Heart left ventricle (tissue), 16 donors: ENCODE measurements at places on chromosomes 3 and 15. TPM values are rescaled to one million over a fixed set of nuclear protein-coding genes. Genes with fewer than 3 reads are reported as not detected.

GRCh38 chr15:66628976-66629723, 63.4 kb upstream of the LCTL start:
- DNase-seq, result no peak

- DNase-seq, result no peak
Measured at GRCh38 chr15:66456211-66456610, 41.4 kb downstream of the SNAPC5 start.

GRCh38 chr3:157542711-157543500, 39.7 kb upstream of the VEPH1 start:
- DNase-seq, result peak; percentile 47

DNA sequence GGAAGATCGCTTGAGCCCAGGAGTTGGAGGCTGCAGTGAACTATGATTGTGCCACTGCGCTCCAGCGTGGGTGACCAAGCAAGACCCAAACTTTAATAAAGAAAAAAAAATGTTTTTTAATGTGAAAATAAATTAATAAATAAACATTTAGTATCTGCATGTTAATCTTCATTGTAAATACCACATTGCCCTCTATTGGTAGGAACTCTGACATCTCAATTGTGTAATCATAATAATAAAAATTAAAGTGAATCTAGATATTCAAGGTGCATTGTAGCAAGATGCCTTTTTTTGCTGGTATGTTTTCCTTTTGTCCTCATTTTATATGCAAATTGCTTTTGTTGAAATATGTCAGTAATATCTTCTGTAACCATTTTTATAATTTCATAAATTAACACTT, 95.0 kb upstream of the LIMD1 start:
- DNase-seq, result no peak

GRCh38 chr15:68106656-68107055, 52.5 kb downstream of the PIAS1 start:
- DNase-seq, result no peak

DNA sequence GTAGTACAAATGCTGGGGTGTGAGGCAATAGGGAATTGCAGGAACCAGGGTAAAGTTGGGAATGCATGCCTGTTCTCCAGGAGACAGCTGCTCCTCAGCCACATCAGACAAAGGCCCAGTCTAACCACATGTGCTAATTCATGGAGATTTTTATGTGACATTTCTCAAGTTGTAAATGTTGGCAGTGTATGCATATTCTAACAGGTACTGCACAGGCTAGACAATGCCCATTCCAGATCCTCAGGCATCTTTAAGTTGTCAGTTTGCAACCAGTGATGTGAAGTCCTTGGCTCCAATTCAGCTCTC, 84.9 kb downstream of the EEFSEC start:
- no peak for DNase-seq

DNA sequence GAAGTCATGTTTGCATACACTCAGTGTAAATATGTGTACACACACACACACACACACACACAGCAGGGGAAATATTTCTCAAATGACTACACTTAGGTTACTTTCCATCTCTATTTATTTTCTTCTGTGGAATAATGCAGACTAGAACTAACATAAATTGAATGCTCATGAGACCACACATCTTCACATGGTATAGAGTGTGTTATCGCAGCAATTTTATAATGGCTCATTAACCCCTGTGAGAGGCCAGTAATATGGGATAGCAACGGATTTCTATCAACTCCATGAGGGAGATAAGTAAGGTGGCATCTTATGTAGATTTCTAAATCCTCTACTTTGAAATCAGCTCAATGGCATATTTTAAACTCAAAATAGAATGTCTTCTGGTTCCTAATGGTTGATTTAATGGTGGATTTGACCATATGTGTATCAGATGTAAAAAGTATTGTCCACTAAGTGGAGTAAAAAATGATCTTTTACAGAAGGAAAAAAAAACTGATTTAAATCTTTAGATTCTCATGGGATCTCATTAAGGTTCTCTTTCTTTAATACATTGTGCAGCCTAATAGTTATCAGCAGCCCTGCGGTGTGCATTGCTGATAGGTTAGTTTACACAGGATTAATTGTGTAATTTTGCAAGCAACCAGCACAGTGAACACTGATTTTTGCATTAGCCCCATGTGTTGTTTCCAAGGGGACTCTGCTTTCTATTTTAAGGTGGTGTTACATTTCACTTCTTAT, 32.0 kb downstream of the CHL1 start:
- no peak for DNase-seq

ASB14 gene
- total RNA-seq, result 5.1 TPM

HRG gene
- total RNA-seq, result not detected
